ENCODE measurements at places on chromosomes 4 and X. TPM values are rescaled to one million over a fixed set of nuclear protein-coding genes. Genes with fewer than 3 reads are reported as not detected.

ARHGEF38 gene
- 0.21 TPM for total RNA-seq

KIF4A gene
- 0.14 TPM for total RNA-seq

PFKFB1 gene
- 0.21 TPM for total RNA-seq

HSD17B13 gene
- total RNA-seq, result not detected

RADX gene
- total RNA-seq, result 2.7 TPM

CWH43 gene
- total RNA-seq, result 10.0 TPM

WAS gene
- under 0.01 TPM for total RNA-seq

FABP2 gene
- not detected for total RNA-seq

FGFBP2 gene
- total RNA-seq, result not detected

HSFX4 gene
- total RNA-seq, result not detected

NXF2 gene
- total RNA-seq, result not detected

RNF113A gene
- 12.0 TPM for total RNA-seq

KCND1 gene
- 0.93 TPM for total RNA-seq

CNKSR2 gene
- total RNA-seq, result 0.07 TPM

USP51 gene
- total RNA-seq, result under 0.01 TPM

S100G gene
- not detected for total RNA-seq

ANXA10 gene
- total RNA-seq, result not detected

PDZD11 gene
- 24.9 TPM for total RNA-seq

DRD5 gene
- not detected for total RNA-seq

ZMAT1 gene
- 0.28 TPM for total RNA-seq

FAM53A gene
- 1.1 TPM for total RNA-seq

Measured in nasal cavity respiratory epithelium epithelial cell of viscerocranial mucosa (primary cell).